ENCODE measurements at places on chromosomes 13 and 19.

DNA sequence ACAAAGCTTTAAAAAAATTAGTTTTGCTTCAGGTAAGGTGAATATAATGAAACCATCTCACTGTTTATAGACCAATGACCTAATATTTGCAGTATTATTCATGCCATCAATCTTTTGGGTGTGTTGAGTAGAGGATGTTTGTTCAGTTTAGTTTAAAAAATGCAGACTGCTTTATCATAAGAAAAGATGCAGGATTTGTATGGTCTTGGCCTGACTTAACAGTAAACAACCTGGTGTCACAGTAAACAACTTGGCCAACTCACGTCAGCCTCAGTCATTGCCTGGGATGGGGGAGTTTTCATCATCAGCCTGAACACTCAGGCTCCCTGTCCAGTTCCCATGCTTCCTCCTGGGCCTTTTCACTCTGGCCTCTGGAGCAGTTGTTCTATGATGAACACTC is 55.1 kb downstream of the LMO7 start:
- no peak for DNase-seq

DNA sequence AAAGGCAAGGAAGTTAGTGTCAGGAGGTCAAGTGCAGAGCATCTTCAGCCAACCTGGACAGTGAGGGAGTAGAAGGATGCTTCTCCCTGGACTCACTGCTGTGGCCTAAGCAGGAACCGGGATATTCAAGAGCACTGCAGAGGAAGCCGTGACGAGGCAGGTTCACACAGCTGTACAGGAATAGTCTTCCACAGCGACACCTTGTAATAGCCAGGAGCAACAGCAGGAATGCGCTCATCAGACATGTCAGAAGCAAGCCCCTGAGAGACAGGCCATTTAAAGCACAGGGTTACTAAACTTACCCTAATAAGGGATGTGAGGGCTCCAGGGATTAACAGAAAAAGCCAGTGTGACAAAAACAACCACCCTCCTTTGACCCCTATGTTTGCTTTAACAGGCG is 3.5 kb upstream of the MED26 start:
- DNase-seq: no peak

- no peak for DNase-seq
Observed at GRCh38 chr13:21218351-21219035, 42.0 kb downstream of the MRPL57 start.

DNA sequence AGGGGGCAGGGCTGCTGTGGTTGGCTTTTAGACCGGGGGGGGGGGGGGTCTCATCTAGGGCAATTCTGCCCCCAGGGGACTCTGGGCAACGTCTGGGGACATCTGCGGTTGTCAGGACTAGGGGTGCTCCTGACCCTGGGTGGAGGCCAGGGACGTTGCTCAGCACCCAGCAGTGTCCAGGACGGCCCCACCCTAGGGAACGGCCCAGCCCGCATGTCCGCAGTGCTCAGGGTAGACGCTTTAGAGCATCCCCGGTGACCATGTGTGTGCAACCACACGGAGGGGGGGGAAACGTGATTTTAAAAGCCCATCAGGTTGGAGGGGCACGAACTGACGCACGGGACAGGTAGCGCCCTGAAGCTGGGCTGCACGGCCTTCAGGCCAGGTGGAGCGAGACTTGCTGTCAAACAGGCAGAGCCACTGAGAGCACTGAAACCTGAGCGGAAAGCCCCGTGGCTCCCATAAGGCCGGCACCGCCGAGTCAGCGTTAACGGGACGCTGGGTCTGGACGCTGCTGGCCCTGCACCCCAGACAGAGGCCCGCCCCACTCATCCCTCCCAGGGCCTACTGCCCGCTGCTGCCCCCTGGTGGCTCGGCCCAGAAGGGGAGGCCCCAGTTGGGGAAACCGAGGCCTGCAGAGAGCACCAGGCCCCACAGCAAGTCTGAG is 8.3 kb downstream of the CACTIN start:
- peak; percentile 29 for DNase-seq

DNA sequence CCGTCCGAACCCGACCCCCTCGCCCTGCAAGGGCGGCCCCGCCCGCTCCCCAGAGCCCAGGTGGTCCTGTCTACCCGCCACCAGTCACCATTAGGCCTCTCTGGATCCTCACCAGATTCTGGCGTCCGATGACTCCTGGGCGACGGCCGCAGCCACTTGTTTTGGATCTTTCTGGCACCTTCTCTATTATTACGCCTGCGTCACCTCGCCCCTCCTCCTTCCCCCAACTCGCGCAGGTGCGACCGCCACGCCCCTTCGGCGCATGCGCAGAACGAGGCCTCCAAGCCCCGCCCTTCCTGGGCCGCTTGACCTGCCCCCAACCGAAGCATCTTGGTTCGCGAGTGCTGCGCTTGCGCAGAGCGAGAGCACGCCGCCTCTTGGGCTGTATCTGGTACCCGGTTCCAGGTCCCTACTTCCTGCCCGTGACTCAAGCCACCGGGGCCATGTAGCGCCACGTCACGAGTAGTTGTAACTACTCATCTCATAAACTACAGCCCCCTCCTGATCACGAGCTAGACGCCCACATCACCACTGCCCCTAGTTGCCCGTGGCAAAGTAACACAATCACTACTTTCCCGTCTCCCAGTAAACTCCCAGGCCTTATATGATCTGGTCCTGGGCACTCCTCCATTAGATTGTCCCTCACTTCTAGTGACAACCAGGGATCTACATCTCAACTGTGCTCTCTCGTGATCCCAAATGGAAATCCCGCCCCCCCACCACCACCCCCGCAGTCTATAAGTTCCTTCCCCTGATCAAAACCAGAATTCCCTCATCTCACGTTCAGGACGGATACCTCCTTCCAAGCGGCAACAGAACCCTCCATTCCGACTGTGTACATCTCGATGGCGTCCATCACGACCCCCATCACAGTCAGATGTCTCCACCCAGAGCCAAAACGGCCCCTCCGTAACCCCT is at the start of gene DEDD2:
TSS of gene DEDD2 (minus strand) at position 158 of the 918 bp plus-strand sequence. CDS start 670 bp downstream, outside the sequence.
- peak; percentile 96 for DNase-seq

GRCh38 chr19:17054746-17055145 is 20.5 kb downstream of the HAUS8 start:
- DNase-seq: no peak

- no peak for DNase-seq
Observed at GRCh38 chr19:28424077-28424476, 788.9 kb downstream of the UQCRFS1 start.

- DNase-seq: no peak
Observed at GRCh38 chr13:43880214-43880855, 631 bp downstream of the LACC1 start.

DNA sequence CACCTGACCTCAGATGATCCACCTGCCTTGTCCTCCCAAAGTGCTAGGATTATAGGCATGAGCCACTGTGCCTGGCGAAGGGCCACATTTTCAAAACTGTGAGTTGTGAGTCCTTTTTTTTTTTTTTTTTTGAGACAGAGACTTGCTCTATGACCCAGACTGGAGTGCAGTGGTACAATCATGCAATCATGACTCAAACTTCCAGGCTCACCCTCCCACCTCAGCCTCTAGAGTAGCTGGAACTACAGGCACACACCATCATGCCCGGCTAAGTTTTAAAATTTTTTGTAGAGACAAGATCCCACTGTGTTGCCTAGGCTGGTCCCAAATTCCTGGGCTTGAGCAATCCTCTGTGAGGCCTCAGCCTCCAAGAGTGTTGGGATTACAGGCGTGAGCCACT is 3.8 kb upstream of the MYPOP start:
- DNase-seq: no peak

GRCh38 chr19:40398417-40399131 is 8.6 kb upstream of the HIPK4 start:
- DNase-seq: peak; percentile 36

GRCh38 chr19:57803594-57804325 is 11.0 kb downstream of the ZNF552 start:
- DNase-seq: peak; percentile 93

GRCh38 chr13:112112534-112113276 is 45.8 kb downstream of the SOX1 start:
- DNase-seq: no peak

- DNase-seq: peak; percentile 2
Observed at GRCh38 chr13:95403349-95404140, 102.3 kb upstream of the ABCC4 start.

- no peak for DNase-seq
Observed at GRCh38 chr13:114147803-114148520, 15.5 kb upstream of the RASA3 start.

- no peak for DNase-seq
Observed at GRCh38 chr19:55257461-55258420, 1.1 kb downstream of the PPP6R1 start.

GRCh38 chr19:10625762-10626138 is 397 bp downstream of the SLC44A2 start:
- no peak for DNase-seq

DNA sequence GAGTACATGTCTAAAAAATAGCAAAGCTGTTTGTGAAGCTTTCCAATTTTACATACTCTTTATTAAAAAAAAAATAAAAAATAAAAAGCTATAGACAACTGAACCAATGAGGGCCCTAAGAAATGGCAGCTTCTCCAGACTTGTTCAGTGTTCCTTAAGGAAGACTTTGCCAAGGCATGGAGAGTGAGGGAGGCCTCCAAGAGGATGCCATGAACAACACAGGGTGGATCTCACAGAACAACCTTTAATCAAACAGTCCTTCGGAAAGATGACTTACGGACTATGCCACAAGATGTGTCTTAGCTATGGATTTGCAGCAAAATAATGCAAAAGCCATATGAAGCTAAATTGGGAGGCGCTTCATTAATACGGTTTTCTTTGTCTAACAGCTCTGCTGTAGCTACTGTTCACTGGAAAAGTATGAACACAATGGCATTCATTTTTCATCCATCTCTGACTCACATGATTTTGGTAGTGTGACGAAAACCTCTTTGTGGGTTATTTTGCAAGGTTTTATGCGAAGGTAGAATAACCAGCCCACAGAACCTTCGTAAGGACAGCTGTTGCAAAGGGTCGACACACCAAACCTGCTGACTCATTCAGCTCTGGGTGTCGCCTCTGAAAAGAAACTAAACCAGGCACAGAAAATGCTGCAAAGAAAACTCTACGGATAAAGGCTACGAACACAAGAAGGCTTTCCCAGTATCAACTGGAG is 27.7 kb downstream of the EFNB2 start:
- peak; percentile 97 for DNase-seq

DNA sequence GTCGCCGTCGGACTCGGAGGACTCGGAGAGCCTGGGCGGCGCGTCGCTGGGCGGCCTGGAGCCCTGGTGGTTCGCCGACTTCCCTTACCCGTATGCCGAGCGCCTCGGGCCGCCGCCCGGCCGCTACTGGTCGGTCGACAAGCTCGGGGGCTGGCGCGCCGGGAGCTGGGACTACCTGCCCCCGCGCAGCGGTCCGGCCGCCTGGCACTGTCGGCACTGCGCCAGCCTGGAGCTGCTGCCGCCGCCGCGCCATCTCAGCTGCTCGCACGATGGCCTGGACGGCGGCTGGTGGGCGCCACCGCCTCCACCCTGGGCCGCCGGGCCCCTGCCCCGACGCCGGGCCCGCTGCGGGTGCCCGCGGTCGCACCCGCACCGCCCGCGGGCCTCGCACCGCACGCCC is 2.5 kb upstream of the GRWD1 start:
- no peak for DNase-seq

DNA sequence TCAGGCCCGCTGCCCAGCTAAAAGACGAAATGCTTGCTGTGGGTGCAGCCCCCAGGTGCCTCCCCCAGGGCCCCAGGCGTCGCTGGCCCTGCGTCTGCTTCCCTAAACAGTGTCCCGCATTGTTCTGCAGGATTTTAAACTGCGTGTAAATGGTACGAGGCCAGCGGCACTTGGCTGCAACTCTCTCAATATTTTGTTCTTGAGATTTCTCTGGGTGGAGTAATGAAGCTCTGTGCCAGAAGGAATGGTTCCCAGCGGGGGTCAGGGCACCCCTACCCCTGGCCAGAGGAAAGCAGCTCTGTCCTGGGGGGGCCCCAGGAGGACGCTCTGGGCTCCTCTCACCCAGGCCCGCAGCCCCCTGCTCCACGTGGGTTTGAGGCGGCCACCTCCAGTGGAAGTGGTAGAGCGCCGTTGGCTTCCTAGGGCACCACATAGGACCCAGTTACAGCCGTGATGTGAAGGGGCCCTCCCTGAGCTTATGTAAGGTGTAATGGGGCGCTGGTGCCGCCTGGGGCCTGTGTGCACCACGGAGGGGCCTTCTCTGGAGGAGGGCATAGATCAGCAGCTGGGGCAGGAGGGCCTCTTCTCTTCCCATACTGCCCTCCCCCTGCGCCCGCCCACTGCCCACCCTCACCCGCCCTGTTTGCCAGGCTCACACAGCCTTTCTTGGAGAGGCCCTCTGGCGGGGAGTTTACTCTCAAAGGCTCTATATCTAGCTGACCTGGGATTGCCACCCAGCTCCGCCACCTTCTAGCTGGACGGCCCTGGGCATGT is 19.8 kb downstream of the PAK4 start:
- peak; percentile 31 for DNase-seq

- no peak for DNase-seq
Observed at GRCh38 chr19:44807162-44807561, 1.7 kb upstream of the BCAM start.

DNA sequence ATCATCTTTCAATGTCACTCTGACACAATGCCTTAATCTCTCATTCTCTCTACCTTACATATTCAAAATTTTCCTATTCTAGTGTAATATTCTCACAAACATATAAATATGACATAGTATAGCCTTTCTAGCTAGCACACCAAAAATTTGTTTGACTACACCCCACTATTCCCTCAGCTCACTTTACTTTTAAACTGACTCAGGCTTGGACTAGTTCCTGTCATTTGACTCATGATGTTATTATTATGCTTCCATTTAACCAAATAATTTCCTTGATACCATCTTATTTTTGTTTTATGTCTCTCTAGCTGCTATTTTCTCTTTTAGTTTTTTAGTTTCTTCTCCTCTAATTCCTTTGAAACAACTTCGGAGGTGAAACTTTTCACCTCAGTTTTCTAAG is 1745.6 kb upstream of the PCDH20 start:
- no peak for DNase-seq

GRCh38 chr13:111212517-111212873 is 97.4 kb downstream of the ARHGEF7 start:
- no peak for DNase-seq

DNA sequence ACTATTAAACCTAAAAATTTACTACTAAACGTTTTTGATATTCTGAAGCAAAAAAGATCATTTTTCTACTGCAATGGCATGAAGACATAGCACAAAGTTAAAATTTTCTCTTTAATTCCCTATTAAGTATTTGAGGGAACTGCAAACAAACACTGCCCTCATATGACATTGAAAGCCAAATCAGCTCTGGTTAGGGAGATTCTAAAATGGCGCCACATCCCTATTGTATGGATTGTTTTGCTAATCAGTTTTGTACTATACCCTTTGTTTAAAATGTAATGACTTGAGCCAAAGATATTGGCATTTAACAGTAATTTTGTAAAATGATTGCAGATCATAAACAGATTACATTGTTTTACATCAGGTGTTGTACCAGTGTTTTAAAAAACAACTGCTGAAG is 65.8 kb downstream of the FLT1 start:
- DNase-seq: no peak

DNA sequence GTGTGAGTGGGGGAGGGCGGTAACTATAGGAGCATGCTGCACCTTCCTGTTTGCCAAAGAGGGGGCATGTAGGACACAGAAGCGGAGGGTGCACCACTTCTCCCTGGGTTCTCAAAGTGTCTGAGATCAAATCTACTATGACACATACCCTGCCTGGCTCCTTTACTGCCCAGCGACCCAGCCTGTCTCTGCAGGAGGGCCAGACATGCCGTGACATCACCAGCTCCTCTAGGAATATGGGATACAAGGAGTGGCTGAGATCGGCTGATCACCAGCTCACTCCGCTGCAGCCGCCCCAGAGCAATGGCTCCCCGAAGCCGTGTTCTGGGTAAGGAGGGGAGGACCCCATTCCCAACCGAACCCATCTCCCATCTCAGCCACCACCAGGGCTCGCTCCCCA is 16.4 kb upstream of the IGFL1 start:
- no peak for DNase-seq

Data from astrocyte of the spinal cord (primary cell).